Stimulated activated CD4-positive, alpha-beta T cell treated with anti-CD3 and anti-CD28 coated beads, TNF-alpha, amount 100 ng/mL, for 4 hours (primary cell): ENCODE measurements at places on chromosomes 4 and X.

- no peak for DNase-seq
Measured at GRCh38 chr4:95265814-95266740, 282.7 kb downstream of the UNC5C start.

GRCh38 chr4:56764775-56765174, 56.7 kb downstream of the SPINK2 start:
- DNase-seq: no peak

GRCh38 chr4:151887031-151887815, 126.4 kb upstream of the GATB start:
- no peak for DNase-seq

DNA sequence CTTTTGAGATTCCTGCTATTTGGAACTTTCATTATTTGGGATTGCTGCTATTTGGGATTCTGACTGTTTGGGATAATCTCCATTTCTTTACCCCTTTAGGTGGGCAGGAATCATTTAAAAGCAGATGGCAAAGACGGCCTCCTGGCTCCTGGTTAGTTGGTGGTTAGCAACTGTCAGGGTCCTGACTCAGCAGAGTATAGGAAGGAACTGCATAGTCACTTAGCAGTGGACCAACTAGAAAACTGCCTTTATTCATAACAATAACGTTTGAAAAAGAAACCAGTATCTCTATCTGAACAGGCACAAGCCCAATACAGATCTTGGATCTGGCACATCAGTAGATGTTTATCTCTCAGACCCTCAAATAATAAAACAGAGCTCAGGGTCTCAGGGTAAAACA, 469.7 kb upstream of the FGF16 start:
- DNase-seq: no peak

- no peak for DNase-seq
Measured at GRCh38 chr4:125353131-125353530, 38.4 kb downstream of the FAT4 start.

DNA sequence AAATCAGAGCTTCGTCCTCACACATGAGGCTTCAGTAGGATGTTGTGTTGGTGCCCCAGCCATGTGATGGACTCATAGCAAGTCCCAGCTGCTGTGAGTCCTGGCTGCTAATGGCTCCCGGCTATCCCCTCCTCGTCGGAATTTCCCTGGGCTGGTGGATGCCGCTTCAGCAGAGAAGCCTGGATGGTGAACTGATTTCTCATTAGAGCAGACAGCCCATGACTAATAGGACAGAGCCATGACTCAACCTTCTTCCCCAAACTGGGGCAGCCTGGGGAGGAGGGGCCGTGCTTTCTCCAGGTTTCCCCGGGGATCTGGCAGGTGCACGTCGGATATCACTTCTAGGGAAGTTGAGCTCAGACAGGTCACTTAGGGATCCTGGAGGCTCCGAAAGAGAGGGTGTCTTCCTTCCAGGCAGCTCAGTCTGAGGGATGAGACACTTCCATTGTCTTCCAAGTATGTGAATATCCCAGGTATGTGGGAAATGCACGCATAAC, 112.7 kb downstream of the ASMT start:
- DNase-seq: no peak

- DNase-seq: no peak
Measured at GRCh38 chr4:67522851-67523671, 22.2 kb downstream of the CENPC start.

DNA sequence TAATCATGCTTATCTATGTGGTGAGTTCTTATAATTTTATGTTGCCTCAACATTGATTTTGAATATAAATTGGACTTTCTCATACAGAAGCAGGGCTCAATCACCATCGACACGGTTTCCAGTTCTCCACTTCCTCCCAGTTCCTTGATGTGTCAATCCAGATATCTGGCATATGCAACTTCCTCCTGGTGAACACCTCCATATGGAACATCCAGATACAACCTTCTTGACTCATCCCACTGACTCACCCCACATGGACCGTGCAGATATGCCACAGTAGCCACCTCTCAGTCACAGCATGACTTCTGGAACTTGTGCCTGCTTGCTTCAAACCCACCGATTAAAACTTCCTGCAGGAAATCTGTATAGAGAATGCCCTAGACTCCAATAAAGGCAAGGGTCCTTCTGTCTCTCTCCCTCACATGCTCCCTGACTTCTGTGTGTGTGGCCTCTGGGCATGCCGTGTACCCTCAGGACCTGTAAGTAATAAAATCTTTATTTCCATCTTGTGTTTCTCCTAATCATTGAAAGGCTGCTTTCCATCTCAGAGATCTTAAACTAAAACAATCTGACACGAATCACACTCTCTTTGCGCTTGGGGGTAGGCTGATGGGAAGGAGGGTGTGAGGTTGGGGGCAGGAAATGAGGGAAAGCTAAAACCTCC, 67.0 kb downstream of the HTRA3 start:
- no peak for DNase-seq

DNA sequence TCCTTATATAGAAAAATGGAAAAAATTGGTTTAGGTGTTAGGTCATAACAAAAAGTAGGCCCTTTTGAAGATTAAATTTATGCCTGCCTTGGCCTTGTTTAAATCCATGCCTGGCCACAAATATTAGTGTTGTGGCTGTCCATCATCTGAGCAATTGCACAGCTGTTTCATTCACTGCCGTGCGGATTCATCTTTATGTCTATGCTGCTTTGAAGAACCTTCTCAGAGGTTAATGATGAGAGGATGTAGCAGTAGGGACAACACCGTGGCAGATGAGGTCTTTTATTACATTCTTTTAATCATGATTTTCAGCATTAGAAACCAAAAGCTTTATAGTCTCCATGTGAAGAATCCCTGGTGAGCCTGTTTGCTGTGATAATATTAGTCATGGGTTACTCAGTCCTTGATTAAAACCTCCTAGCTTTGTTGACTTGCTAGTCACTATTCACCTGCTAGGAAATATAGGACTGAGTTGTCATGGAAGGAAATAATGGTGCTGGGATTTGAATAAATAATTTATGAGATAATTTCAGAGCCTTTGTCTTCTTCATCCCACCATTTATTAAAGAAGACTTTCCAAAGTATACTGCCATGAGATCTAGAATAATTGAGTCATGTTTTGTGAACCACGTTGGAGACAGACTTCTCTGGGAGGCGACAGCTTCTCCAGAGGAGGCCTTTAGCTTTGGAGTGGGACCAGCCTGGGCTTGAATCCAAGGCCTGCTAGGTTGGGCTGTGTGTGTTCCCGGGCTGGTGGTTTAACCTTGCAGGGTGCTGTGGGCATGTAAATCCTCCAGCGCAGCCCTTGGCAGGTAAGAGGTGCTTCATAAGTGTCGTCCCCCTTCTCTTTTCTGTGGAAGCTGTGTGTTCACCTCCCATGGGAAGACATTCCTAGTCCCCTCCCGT, 53.5 kb downstream of the PTTG2 start:
- no peak for DNase-seq

GRCh38 chr4:163447481-163447880, 26.1 kb downstream of the TKTL2 start:
- no peak for DNase-seq

- DNase-seq: no peak
Measured at GRCh38 chrX:10395179-10395578, 225.2 kb downstream of the MID1 start.

GRCh38 chr4:186808630-186809018, 85.0 kb upstream of the FAT1 start:
- no peak for DNase-seq

DNA sequence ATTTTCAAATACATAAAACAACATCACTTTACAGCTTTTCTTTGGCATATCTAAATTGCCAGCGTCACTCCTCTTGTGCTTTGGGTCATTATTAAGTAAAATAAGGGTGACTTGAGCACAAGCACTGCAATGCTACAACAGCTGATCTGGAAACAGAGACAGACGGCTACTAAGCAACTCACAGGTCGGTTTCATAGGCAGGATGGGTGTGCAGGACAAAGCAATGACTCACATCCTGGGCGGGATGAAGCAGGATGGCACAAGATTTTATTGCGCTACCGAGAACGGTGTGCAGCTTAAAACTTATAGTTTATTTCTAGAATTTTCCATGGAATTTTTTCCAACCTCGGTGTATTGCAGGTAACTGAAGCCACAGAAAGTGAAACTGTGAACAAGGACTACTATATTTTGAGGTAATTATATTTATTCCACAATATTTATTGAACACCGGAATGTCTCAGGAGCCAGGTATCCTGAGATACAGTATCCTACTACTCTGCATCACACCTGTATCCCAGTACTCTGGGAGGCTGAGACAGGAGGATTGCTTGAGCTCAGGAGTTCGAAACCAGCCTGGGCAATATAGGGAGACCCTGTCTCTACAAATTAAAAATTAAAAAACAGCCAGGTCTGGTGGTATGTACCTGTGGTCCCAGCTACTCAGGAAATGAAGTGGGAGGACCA, 215.5 kb downstream of the APBB2 start:
- no peak for DNase-seq

DNA sequence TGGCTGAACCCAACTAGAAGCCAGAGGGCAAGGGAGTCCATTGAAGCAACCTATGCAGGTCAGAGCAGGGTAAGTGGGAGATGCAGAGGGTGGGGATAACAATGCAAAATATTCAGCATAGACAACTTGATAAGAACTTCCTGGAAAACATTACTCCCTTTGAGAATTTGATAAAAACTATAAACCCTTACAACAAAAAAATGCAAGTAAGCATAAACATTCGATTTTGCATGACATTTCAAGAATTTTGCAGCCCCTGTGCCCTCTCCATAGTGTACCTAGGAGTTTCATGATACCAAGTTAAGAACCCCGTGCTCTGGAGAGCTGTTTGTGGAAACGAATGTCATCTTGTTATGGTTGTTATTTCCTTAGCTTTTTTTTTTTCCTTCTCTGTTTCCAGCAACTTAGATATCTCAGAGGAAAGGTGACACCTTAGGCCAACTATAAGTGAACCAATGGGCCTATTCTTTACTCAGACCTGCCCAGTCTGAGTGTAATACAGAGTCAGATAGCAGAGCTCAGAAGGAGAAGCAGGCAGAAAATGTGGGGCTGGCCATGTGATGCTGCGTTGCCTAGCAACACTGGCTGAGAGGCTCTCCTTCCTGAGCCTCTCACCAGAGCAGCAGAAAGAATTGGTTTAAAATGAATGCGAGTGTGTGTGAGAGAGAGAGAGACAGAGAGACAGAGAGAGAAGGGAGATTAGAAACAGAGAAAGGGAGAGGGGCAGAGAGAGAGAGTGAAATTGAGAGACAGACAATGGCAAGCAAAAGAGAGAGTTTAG, 36.7 kb upstream of the GABRQ start:
- no peak for DNase-seq

- no peak for DNase-seq
Measured at GRCh38 chrX:48451708-48452107, 18.4 kb downstream of the SLC38A5 start.

- no peak for DNase-seq
Measured at GRCh38 chr4:127601029-127601428, 31.7 kb upstream of the INTU start.

GRCh38 chrX:54157561-54157960, 25.5 kb downstream of the FAM120C start:
- no peak for DNase-seq

DNA sequence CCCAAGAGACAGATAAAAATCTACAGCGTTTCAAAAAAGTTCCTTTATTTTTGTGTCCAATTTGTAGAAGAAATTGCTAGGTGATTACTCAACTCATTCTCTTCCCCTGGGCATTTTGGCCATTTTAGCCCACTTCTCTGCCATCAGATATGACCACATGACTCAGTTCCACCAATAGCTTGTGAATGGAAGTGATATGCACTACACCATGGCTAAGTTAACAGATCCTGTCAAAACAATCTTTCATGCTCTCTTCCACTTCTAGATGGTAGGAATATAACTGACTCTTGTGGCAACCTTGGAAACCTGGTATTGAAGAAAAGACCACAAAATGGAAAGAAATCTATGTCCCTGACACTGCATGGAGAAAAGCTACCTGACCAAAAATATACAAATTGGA, 26.2 kb upstream of the FREM3 start:
- DNase-seq: no peak

DNA sequence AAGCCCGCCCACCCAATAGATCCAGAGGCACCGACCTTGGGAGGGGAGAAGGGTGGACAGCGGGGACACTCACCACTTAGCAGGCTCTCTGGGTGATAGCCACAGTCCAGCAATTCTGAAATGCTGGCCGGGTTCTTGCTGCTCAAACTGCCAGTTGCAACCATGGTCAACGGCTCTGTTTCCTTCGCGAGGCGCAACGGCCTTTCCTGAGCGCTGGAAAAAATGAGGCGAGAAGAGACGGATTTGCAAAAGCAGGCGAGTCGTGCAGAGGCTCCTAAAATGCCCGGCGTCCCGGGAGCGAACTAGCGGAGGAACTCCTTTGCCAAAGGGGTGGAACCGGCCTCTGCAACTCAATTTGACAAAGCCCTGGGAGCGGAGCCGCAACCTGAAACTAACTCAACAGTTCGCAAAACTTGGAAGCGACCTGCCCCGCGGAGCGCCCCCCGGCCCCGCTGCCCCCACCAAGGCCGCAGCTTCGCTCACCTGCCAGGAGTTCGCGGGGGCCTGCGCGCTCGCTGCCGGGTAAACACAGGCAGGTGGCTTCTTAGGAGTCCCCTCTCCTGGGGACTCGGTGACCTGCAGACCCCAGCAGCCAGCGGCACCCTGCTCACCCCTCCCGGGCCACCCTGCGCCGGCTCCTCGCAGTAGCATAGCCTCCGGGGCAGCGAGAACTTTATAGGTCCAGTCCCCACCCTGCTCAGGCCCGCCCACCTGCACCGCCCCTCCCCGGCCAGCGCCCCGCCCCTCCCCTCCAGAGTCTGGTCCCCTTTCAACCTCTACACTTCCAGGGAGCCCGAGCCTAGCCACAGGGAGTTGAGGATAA, at the start of gene DDIT4L:
Gene DDIT4L, minus strand, starts transcription at position 649 of the 823 bp plus-strand sequence. Its CDS starts 485 bp downstream, at position 164.
- no peak for DNase-seq

DNA sequence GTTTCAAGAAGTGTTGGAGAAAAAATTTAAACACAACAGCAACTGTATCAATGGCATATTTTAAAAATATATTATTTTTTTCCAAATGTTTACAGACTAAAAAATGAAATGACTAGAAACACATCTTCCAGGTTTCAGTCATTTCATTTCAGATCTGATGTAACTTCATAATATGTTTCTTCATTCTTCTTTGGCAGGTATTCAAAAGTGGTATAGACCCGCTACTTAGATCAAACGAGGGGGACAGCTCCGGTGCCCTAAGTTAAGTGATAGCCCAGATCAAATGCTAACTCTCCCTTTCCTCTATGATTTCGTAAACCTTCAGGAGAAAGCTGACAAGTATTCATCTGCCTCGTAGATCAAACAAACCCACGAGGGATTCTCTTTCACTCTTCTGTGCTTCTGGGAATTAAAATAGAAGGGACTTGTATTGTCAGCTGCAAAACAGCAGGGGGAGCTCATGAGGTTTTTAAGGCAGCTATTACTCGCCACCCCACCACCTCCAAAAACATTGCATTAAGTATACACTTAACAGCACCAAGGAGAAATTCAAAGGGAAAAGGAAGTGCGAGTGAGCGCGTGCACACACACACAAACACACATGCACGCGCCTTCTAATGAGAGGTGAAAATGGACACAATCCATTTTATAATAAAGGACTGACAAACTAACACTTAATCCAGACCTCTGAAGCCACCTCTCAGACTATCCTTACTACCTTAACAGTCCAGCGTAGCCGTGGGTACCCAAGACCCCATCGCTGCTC, 21.4 kb downstream of the HELT start:
- peak; percentile 21 for DNase-seq

- DNase-seq: no peak
Measured at GRCh38 chr4:163048447-163048846, 118.2 kb downstream of the NAF1 start.

GRCh38 chr4:101501421-101501820, 154.1 kb upstream of the PPP3CA start:
- DNase-seq: no peak
